ENCODE measurements at places on chromosomes 5 and 9. TPM values are rescaled to one million over a fixed set of nuclear protein-coding genes. Genes with fewer than 3 reads are reported as not detected.
A peak's percentile ranks its signal among the peaks of the same experiment; 100 is the strongest.

GGTA1 gene
- 6.3 TPM for total RNA-seq

CCL28 gene
- total RNA-seq = 6.4 TPM

FNIP1 gene
- 36.9 TPM for total RNA-seq

FGF18 gene
- 3.1 TPM for total RNA-seq

NTRK2 gene
- total RNA-seq = 6.2 TPM

C9orf152 gene
- total RNA-seq = 16.8 TPM

PRKACG gene
- total RNA-seq = not detected

- H3K4me3 ChIP-seq = no peak overlapping the region
- H3K27ac ChIP-seq = peak overlapping the region; percentile 43
- peaks cover 6% of the 10 kb centered on the region for H3K4me1 ChIP-seq
- H3K27me3 ChIP-seq = no peaks in the 10 kb centered on the region
- no peak for DNase-seq
- no peaks in the 10 kb centered on the region for H3K36me3 ChIP-seq
These were observed 12.7 kb downstream of the BRD3 start for GRCh38 chr9:134054891-134055811.

DNA sequence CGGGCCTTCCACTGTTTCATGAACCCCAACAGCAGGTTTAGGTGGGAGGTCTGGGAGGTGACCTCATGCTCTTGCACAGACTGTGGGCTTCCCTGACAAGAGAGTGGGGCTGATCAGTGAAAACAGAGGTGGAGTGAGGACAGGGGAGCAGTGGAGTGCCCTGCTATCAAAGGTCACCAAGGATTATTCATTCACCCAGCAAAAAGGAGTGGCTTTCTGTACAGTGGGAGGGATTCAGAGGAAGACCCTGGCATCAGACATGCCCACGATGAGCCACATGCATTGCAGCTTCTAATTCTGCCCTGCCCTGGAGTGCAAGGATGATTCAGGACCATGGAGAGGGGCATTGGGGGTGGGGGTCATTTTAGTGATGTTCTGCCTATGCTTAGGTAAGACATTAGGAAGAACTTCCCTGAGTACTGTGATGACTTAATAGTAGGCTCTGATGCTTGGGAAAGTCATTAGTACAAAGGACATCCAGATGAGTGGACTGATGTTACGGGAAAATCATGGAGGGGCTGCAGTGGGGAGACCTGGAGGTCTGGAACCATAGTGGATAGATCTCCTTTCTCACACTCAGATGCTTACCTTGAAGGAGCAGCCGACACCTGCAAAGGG, 12.8 kb downstream of the TRAF1 start:
- no peak for DNase-seq
- H3K4me1 ChIP-seq = peaks cover 3% of the 10 kb centered on the region

DNA sequence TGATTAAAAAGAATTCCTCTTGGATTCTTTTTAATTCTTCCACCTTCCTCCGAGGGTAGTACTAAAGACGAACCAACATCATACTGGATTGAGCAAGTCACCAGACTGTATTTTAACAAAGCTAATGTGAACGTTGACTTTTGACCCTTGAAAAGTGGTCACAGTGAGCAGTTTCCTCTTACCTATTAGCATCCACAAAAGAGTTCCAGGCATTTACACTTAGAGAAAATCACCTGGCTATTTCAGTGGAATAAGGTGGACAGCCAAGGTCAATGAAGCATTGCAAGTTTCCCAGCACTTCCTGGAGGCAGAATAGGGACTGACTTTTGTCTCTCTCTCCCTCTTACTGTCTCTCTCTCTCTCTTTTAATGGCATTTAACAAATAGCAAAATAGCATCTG, 145.1 kb upstream of the DAB2 start:
- H3K27ac ChIP-seq = no peak overlapping the region
- H3K4me3 ChIP-seq = no peak overlapping the region

GRCh38 chr5:88833371-88834130, 49.4 kb downstream of the MEF2C start:
- no peaks in the 10 kb centered on the region for H3K27me3 ChIP-seq
- H3K4me3 ChIP-seq = no peak overlapping the region
- peaks cover 13% of the 10 kb centered on the region for H3K4me1 ChIP-seq

DNA sequence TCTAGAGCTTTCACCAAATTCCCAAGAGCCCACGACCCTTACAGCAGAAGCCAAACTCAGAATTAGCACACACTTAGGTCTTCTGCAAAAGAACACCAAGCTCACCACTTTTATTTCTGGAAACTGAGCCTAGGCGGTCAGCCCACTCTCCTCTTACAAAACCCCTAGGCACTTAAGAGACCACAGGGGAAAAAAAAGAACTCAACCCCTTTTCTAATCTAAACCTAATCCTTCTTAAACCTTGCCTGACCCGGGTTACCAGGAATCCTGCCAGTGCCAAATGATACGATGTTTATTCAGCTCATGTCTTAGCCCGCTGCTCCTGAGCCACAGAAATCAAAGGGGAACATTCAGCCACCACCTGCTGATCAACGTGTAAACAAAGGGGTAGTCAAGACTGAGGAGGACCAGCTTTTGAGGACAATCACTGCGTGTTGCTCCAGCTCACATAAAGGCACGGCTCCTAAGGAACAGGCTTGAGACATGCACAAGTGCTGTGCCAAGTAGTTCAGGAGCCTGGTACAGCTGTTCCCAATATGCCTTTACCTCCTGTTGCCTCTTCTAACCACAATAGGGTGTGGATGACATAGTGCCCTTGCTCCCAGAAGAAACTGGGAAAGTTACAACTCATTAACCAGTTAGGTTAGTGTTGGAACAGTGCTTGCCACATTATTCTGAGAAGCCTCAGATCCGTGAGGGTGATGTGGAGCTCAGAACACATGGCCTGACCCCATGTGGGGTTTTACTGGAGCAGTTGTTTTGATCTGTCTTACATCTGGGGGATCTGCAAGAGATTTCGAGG, 49.3 kb downstream of the ZFAND5 start:
- no peak overlapping the region for H3K4me3 ChIP-seq
- H3K27ac ChIP-seq = peak overlapping the region; percentile 94
- peak; percentile 64 for DNase-seq
- no peaks in the 10 kb centered on the region for H3K36me3 ChIP-seq
- H3K4me1 ChIP-seq = peaks cover 8% of the 10 kb centered on the region

GRCh38 chr5:39073767-39074016, 507 bp downstream of the RICTOR start:
- peak overlapping the region; percentile 98 for H3K4me3 ChIP-seq
- H3K27me3 ChIP-seq = peaks cover 16% of the 10 kb centered on the region
- no peak for DNase-seq

DNA sequence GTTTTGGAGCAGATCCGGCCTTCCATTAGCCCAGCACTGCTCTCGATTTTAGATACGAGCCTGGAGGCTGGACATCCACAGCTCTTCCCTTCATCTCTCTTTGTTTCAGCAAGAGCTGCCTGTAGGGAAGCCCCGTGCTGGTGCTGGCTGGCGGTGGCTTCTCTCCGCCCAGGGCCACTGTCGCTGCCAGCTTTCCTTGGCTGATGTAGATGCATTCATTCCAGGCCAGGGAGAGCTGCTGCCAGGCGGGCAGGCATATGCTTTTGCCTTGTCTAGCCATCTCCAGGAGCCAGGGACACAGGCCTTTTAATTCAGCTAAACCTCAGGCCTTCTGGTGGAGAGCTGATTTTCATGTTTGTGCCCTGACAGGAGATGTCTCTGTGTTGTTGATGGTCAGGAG, 409.3 kb upstream of the CLINT1 start:
- DNase-seq = no peak
- no peak overlapping the region for H3K4me3 ChIP-seq
- no peak overlapping the region for H3K27ac ChIP-seq
- H3K36me3 ChIP-seq = no peaks in the 10 kb centered on the region

GRCh38 chr5:4374866-4375265, 765.3 kb upstream of the ADAMTS16 start:
- H3K27ac ChIP-seq = no peak overlapping the region
- H3K4me3 ChIP-seq = no peak overlapping the region
- H3K4me1 ChIP-seq = no peaks in the 10 kb centered on the region
- no peak for DNase-seq
- H3K36me3 ChIP-seq = no peaks in the 10 kb centered on the region

DNA sequence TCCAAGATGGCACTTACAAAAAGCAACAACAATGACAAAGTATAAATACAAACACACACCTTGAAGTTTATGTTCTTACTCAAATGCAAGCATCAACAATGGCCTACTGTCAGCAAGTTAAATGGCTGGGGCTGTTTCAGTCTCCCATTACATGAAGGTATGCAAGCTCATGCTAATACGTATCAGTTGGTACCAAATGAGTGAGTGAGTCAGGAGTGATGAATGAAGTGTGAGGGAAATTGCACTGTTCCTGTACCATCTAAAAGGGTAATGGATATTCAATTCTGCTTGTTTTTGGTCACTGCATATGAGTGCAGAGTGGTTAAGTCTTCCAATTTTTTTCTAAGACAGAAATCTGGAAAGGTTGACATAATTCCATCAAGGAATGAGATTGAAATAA, 964.9 kb downstream of the MAT2B start:
- no peaks in the 10 kb centered on the region for H3K36me3 ChIP-seq
- DNase-seq = no peak
- H3K27ac ChIP-seq = no peak overlapping the region
- no peak overlapping the region for H3K4me3 ChIP-seq
- no peaks in the 10 kb centered on the region for H3K4me1 ChIP-seq
- H3K27me3 ChIP-seq = no peaks in the 10 kb centered on the region

DNA sequence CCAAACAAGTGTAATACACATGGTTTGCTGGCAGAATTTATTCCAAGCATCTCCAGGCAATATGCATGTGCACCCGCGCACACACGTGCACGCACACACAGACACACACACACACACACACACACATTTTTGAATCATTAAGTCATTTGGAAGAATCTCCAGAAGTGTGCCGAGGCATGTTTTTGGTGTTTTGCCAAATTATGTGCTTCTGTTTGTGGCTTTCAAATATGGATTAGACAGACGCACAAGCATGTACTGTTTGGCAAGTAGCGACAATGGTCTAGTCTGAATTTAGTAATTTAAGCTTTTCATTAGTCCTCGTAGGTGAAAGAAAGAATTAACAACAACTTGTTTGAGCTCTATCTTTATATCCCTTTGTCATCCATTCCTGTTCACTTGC, 36.7 kb downstream of the NFIB start:
- no peak overlapping the region for H3K27ac ChIP-seq
- peak; percentile 55 for DNase-seq
- H3K27me3 ChIP-seq = no peaks in the 10 kb centered on the region
- H3K4me3 ChIP-seq = no peak overlapping the region
- no peaks in the 10 kb centered on the region for H3K4me1 ChIP-seq

DNA sequence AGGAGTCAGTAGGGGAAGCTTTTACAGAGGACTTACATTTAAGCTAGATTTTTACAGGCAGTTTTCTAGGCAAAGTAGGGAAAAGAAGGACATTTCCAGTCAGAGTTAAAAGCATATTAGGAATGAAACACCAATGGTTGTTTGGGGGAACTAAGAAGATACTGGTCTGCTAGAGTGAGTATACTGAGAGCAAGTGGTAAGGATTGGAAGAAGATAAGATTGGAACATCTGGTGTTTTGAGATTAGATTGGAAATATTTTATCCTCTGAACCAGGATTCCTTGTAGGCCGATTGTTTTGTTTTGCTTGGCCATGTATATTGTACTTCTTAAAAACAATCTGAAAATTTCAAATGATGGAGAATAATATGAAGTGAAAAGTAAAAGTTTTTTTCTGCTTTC, 7.7 kb downstream of the FBXO38 start:
- no peaks in the 10 kb centered on the region for H3K27me3 ChIP-seq
- no peaks in the 10 kb centered on the region for H3K4me1 ChIP-seq
- no peak overlapping the region for H3K4me3 ChIP-seq
- H3K36me3 ChIP-seq = peaks cover 3% of the 10 kb centered on the region
- DNase-seq = no peak

DNA sequence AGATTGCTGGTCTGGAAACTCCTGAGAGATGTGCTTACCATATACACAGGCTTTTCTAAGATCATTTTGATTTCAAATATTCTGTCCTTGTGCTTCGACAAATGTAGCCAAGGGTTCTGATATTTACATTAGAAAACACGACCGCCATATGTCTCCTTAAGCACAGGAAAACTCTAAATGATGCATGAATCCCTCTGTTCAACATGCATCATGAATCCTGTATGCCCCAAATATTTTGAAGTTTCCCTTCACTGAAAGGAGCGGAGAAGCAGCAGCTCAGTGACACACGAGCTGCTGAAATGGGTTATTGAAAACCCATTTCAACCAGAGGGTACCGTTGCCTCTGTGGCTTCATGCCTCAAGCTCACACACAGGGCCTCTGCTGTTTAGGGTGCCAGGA, 74.4 kb downstream of the NREP start:
- no peaks in the 10 kb centered on the region for H3K27me3 ChIP-seq
- DNase-seq = no peak
- no peak overlapping the region for H3K4me3 ChIP-seq
- H3K4me1 ChIP-seq = peaks cover 31% of the 10 kb centered on the region

DNA sequence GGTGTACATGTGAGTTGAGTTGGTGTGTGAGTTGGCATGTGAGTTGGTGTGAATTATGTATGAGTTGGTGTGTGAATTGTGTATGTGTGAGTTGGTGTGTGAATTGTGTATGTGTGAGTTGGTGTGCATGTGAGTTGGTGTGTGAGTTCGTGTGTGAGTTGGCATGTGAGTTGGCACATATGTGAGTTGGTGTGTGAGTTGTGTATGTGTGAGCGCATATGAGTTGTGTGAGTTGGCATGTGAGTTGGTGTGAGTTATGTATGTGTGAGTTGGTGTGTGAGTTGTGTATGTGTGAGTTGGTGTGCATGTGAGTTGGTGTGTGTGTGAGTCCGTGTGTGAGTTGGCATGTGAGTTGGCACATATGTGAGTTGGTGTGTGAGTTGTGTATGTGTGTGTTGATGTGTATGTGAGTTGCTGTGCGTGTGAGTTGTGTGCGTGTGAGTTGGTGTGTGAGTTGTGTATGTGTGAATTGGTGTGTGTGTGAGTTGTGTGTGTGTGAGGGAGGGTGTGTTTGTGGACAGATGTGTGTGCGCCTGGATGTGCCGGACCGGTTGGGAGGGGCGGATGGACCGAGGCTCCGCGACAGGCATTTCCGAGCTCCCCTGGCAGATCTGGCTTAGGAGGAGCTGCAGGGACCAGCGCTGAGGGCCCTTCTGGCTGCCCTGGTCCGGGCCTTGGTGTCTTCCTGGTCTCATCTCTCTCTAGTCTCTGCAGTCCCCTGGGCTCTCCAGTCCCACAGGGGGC, 162.5 kb upstream of the IER5L start:
- no peaks in the 10 kb centered on the region for H3K36me3 ChIP-seq
- H3K27ac ChIP-seq = no peak overlapping the region
- peaks cover 17% of the 10 kb centered on the region for H3K4me1 ChIP-seq

- H3K27ac ChIP-seq = no peak overlapping the region
- no peak for DNase-seq
- no peak overlapping the region for H3K4me3 ChIP-seq
- no peaks in the 10 kb centered on the region for H3K36me3 ChIP-seq
- no peaks in the 10 kb centered on the region for H3K4me1 ChIP-seq
These were observed 200.4 kb downstream of the SLF1 start for GRCh38 chr5:94818904-94819303.

GRCh38 chr5:91206734-91207133, 176.4 kb downstream of the ARRDC3 start:
- no peak overlapping the region for H3K27ac ChIP-seq
- H3K4me1 ChIP-seq = no peaks in the 10 kb centered on the region
- DNase-seq = no peak
- H3K27me3 ChIP-seq = no peaks in the 10 kb centered on the region

GRCh38 chr9:132014218-132014805, 65.4 kb downstream of the MED27 start:
- H3K27me3 ChIP-seq = no peaks in the 10 kb centered on the region
- DNase-seq = no peak
- no peak overlapping the region for H3K27ac ChIP-seq
- H3K36me3 ChIP-seq = peaks cover 3% of the 10 kb centered on the region
- H3K4me1 ChIP-seq = no peaks in the 10 kb centered on the region
